Thoracic aorta (tissue), 2 donors: ENCODE measurements at places on chromosomes 7 and 10.

GRCh38 chr10:3995302-3996210 is 210.5 kb upstream of the KLF6 start:
- no peak overlapping the region for H3K27ac ChIP-seq
- DNase-seq: no peak
- no peaks in the 10 kb centered on the region for H3K36me3 ChIP-seq
- no peak overlapping the region for H3K4me3 ChIP-seq

GRCh38 chr7:39741942-39742623 is 118.7 kb downstream of the RALA start:
- H3K27me3 ChIP-seq: no peaks in the 10 kb centered on the region
- no peak overlapping the region for H3K27ac ChIP-seq
- H3K4me3 ChIP-seq: no peak overlapping the region
- DNase-seq: no peak
- no peaks in the 10 kb centered on the region for H3K36me3 ChIP-seq

DNA sequence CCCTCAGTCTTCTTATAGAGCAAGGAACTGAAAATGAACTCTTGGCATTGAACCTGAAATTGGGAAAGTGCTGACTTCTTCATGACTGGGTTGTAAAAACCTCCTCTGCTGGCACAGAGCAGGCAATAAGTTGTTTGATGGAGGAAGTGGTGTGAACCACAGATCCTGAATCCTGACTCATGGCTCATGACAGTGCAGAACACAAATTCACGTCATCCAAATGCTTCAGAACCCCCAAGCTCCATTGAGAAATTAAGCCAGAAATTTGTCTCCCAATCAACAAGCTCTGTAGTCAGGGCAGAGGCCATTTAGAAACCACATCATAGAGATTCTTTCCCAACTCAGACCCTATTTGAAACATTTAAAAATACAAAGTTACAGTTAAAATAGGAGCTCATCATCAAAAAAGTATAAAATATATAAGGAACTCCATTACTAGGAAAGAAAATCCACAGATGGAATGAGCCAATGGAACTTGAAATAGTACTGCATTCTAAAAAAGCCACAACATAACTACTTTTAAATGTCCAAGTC is 10.3 kb upstream of the STK17A start:
- no peak for DNase-seq
- H3K27me3 ChIP-seq: no peaks in the 10 kb centered on the region
- no peak overlapping the region for H3K4me3 ChIP-seq
- no peaks in the 10 kb centered on the region for H3K4me1 ChIP-seq

DNA sequence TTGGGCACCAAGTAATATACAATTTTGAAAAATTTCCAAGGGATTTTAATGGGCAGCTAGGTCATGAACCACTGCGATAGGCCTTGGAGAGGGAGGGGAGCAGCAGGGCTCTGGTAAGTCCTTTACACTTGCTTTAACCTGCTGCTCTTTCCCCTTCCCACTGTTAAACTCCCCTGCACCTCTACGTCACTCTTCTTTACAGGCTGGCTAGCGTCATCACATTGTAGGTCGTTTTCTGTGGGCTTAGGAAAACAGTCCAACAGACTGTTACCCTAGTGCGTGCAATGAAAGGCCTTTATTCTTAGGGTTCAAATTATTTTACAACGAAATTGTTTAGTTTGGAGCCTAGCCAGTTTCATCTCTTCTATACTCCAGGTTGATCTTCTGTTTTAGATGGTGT is 235.7 kb downstream of the AUTS2 start:
- no peaks in the 10 kb centered on the region for H3K4me1 ChIP-seq
- H3K27ac ChIP-seq: no peak overlapping the region
- no peak for DNase-seq
- H3K36me3 ChIP-seq: no peaks in the 10 kb centered on the region
- no peak overlapping the region for H3K4me3 ChIP-seq

DNA sequence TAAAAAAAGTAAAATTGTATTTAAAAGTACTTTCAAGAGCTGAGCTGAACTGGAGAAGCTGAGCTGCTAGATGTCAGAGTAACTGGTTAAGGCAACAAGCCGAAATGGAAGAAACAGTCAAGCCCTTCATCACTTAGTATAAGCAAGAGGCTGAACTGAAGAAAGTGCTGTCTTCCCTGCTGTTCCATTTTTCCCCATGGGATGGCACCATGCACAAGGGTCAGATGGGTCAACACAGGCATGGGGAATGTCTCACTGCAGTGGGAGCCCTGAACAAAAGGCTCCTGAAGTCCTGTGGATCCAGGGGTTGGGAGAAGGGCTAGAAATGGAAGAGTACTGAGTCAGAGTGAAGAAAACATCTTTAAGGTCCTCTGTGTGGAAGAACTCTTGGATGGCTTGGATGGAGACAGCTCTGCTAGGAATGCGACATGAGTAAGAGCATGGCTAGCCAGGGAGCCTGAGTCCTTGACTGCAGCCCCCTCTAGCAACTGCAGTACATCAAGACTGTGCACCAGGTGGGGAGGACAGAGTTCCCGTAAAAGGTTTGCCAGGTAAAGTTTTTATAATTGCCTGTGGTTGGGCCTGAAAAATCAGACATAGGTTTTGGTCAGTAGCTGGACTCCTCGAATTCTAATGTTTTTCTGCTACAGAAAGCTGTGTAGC is 348.3 kb downstream of the GPR158 start:
- no peak overlapping the region for H3K27ac ChIP-seq
- H3K36me3 ChIP-seq: no peaks in the 10 kb centered on the region
- H3K4me1 ChIP-seq: no peaks in the 10 kb centered on the region
- H3K27me3 ChIP-seq: no peaks in the 10 kb centered on the region
- H3K4me3 ChIP-seq: no peak overlapping the region
- no peak for DNase-seq

DNA sequence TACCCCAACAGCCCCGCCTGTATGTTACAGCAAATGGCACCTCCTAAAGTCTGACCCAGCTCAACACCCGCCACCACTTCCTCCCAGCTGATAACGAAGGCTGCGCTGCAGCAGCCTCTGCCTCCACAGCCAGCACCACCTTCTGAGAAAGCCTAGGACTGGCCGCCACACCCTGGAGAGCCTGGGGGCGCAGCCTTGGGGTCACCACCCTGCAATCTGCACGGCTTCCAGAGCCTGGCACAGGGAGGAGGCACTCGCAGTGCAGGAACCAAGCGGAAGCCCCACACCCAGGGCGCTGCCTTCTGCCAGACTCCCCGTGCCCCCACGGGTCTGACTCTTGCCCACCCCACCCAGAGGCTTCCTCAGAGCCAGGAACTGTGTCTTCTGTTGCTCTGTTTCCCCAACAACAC is 112.5 kb downstream of the MAD1L1 start:
- H3K36me3 ChIP-seq: no peaks in the 10 kb centered on the region

- H3K27me3 ChIP-seq: no peaks in the 10 kb centered on the region
- peaks cover 10% of the 10 kb centered on the region for H3K4me1 ChIP-seq
- no peak for DNase-seq
- no peaks in the 10 kb centered on the region for H3K36me3 ChIP-seq
- no peak overlapping the region for H3K27ac ChIP-seq
- H3K4me3 ChIP-seq: no peak overlapping the region
Observed at GRCh38 chr7:95636140-95636940, 40.0 kb upstream of the PDK4 start.

DNA sequence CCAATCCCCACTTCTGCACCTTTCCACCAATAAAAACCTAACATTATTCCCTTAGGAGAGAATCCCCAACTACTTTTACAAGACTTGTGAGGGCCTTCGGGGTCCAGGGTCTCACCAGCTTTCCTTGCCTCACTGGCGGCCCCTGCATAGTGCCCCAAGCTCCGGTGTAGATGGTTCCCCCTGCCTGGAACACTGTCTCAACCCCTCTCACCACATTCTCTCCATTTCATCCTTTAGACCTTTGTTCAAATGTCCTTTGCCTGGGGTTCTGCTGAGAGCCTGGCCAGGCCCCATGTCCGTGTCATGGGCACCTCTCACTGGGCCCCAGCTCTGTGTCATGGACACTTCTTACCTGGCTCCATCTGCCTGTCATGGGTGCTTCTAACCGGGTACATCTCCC is 64.5 kb upstream of the SORCS3 start:
- no peaks in the 10 kb centered on the region for H3K27me3 ChIP-seq
- H3K4me1 ChIP-seq: no peaks in the 10 kb centered on the region
- no peaks in the 10 kb centered on the region for H3K36me3 ChIP-seq
- no peak overlapping the region for H3K27ac ChIP-seq

DNA sequence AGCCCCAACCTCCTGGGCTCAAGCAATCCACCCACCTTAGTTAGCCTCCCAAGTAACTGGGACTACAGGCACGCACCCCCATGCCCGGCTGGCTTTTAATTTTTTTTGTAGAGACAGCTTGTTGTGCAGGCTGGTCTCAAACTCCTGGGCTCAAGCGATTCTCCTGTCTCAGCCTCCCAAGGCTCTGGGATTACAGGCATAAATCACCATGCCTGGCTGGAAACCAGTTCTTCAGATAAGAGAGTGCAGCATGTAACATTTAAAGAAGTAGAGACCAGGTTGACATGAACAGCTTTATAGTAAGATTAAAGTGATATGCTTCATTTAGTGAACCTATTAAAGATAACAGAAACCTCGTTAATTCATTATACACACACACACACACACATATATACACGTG is 167.9 kb upstream of the KAT6B start:
- no peak for DNase-seq
- H3K36me3 ChIP-seq: no peaks in the 10 kb centered on the region
- H3K27ac ChIP-seq: no peak overlapping the region
- H3K27me3 ChIP-seq: no peaks in the 10 kb centered on the region
- no peaks in the 10 kb centered on the region for H3K4me1 ChIP-seq

DNA sequence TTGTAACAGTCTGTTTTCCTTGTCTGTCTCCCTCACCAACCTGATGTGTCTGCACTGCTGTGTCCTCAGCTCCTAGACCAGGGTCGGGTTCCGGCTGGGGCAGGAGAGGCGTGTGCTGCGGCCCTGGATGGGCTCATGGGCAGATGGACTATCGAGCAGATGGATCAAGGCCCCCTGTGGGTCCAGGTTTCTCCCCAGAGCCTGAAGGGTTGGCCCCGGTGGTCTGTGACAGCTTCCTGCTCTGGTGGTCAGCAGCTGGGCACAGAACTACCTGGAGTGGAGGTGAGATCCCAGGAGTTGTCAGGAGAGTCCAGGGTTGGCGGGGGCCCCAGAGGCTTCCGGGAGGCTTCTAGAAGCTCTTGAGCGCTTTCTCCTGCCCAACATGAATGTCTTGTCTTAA is 75.1 kb downstream of the GRK5 start:
- no peaks in the 10 kb centered on the region for H3K36me3 ChIP-seq
- peak overlapping the region; percentile 66 for H3K27ac ChIP-seq
- no peak overlapping the region for H3K4me3 ChIP-seq
- DNase-seq: no peak
- H3K27me3 ChIP-seq: no peaks in the 10 kb centered on the region

- peaks cover 42% of the 10 kb centered on the region for H3K36me3 ChIP-seq
- no peaks in the 10 kb centered on the region for H3K27me3 ChIP-seq
- H3K4me3 ChIP-seq: no peak overlapping the region
- H3K27ac ChIP-seq: no peak overlapping the region
- H3K4me1 ChIP-seq: no peaks in the 10 kb centered on the region
- no peak for DNase-seq
Observed at GRCh38 chr7:158944950-158945349, 88.6 kb downstream of the DYNC2I1 start.

DNA sequence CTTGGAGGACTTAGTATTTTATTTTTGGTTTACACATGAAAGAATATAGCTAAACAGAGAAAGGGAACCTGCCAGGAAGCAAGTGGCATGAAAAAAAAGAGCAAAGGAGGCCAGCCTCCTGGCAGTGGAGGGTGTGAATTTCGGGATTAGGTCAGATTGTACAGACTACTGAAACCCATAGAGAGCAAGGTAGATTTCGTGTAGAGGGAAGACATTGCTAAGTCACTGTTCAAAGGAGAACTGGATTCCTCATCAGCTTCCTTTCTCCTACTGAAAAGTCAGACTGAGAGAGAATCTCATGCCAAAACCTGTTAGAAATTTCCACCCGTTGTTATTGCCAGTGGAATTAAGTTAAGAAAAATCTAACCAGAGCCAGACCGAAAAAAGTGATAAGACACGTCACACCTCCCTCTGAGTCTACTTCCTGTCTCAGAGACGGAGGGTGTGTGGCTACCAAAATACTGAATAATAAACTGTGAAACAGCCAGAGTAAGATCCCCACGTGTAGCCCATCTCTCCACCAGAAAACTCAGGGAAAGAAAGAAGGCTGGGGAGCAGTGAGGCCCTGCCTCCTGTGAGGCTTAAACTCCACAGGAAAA is 118.8 kb downstream of the SKIDA1 start:
- no peaks in the 10 kb centered on the region for H3K36me3 ChIP-seq
- H3K27ac ChIP-seq: no peak overlapping the region
- no peak for DNase-seq
- H3K4me1 ChIP-seq: peaks cover 4% of the 10 kb centered on the region

GRCh38 chr7:151484971-151485707 is 34.6 kb downstream of the RHEB start:
- H3K27ac ChIP-seq: peak overlapping the region; percentile 44
- DNase-seq: no peak
- no peaks in the 10 kb centered on the region for H3K27me3 ChIP-seq
- H3K4me1 ChIP-seq: peaks cover 15% of the 10 kb centered on the region
- H3K36me3 ChIP-seq: peaks cover 16% of the 10 kb centered on the region

- DNase-seq: no peak
- H3K27ac ChIP-seq: no peak overlapping the region
- peak overlapping the region; percentile 71 for H3K4me3 ChIP-seq
- peaks cover 8% of the 10 kb centered on the region for H3K27me3 ChIP-seq
Observed at GRCh38 chr10:101779544-101780186, 3.6 kb downstream of the NPM3 start.

GRCh38 chr10:42989481-42989921 is 87.4 kb upstream of the RET start:
- no peak overlapping the region for H3K4me3 ChIP-seq
- no peak overlapping the region for H3K27ac ChIP-seq
- DNase-seq: no peak
- H3K27me3 ChIP-seq: no peaks in the 10 kb centered on the region
